ENCODE measurements at places on chromosomes 6 and 20. TPM values are rescaled to one million over a fixed set of nuclear protein-coding genes. Genes with fewer than 3 reads are reported as not detected.

The WFDC10B gene
- total RNA-seq: not detected

DNA sequence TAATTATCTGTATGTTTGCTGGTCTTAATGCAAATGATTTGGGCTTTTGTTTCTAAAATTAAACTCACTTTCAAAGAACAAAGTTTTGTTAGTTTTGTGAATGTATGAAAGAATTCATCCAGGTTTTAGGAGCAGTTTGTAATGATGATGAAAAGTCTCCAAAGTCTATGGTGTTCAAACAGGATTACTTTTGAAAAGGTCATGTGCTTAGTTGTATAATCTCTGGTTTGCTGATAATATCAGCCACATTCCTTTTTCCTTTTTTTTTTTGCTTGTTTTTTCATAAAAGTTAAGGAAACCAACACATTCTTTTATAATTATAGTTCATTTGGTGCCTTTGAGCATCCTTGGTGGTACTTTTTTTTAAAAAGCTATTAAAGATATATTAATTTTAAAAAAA is 88.9 kb downstream of the RTN4IP1 start:
- H3K4me3 ChIP-seq: no peak overlapping the region
- DNase-seq: no peak
- H3K4me1 ChIP-seq: peaks cover 6% of the 10 kb centered on the region
- no peak overlapping the region for H3K27ac ChIP-seq

The RIPOR2 gene
- 4.0 TPM for total RNA-seq

DNA sequence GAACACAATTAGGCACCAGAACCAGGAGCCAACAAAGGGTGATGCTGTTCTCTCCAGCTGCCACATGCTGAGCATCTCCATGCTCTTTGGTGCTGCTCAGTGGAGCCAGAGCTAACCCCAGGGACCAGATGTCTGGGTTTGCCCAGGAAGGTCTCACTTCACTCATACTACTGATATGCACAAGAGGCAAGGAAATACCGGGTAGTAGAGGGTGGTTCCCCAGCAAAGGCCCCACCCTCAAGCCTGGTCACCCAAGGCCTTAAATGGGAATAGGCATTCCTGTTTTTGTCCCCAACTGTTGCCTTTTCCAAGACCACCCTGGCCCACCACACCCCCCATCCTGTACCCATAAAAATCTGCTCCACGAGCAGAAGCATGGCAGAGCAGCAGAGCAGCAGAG is 204.5 kb upstream of the TAB2 start:
- peaks cover 22% of the 10 kb centered on the region for H3K27me3 ChIP-seq
- H3K27ac ChIP-seq: no peak overlapping the region
- H3K36me3 ChIP-seq: no peaks in the 10 kb centered on the region
- H3K4me3 ChIP-seq: no peak overlapping the region
- no peaks in the 10 kb centered on the region for H3K4me1 ChIP-seq

DNA sequence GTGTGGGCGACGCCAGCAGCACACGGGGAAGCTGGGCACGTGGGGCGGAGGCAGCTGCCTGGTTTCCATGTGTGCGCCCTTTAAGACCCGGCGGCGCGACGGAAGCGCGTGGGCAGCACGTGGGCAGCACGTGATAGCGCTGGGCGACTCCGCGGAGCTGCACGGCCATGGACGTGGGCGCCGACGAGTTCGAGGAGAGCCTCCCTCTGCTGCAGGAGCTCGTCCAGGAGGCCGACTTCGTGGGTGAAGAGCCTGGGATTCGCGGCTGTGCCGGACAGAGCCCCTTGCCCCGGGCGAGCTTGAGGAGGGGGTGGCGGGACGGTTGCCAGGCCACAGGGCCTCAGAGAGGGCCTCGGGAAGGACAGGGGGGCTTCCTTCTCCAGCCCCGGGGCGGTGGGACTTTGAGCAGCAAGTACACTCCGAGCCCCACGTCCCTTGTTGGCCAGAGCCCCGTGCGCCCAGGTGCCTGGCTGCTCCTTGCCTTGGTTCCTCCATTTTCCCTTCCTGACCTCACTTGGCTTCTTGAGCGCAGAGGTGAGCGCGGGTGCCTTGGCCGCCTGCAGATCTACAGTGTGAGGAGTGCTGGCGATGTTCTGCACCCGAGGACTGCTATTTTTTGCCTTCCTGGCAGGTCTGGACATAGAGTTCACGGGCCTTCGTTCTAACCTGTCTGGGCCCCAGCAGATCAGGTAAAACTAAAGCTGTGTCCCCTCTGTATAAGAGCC is at the start of gene PNLDC1:
PNLDC1 (plus strand) TSS at position 136 of the 725 bp plus-strand sequence; CDS start at position 168, 32 bp downstream.
- peaks cover 8% of the 10 kb centered on the region for H3K27me3 ChIP-seq
- peak within 1 kb of the TSS; percentile 49 for H3K27ac ChIP-seq
- H3K36me3 ChIP-seq: peaks cover 9% of the 10 kb centered on the region
- no peak within 1 kb of the TSS for H3K4me3 ChIP-seq

The L3MBTL3 gene
- 30.3 TPM for total RNA-seq

GRCh38 chr6:43489277-43490072 is 12.1 kb downstream of the TJAP1 start:
- H3K27ac ChIP-seq: no peak overlapping the region
- peaks cover 2% of the 10 kb centered on the region for H3K4me1 ChIP-seq
- H3K4me3 ChIP-seq: no peak overlapping the region
- DNase-seq: no peak

The PSORS1C1 gene
- total RNA-seq: not detected

The TAAR9 gene
- not detected for total RNA-seq

- no peak overlapping the region for H3K4me3 ChIP-seq
- H3K4me1 ChIP-seq: no peaks in the 10 kb centered on the region
- H3K27ac ChIP-seq: no peak overlapping the region
- H3K36me3 ChIP-seq: no peaks in the 10 kb centered on the region
- no peak for DNase-seq
- no peaks in the 10 kb centered on the region for H3K27me3 ChIP-seq
These were observed 239.1 kb upstream of the CEP162 start for GRCh38 chr6:84466511-84466910.

The HLA-DQB2 gene
- not detected for total RNA-seq

DNA sequence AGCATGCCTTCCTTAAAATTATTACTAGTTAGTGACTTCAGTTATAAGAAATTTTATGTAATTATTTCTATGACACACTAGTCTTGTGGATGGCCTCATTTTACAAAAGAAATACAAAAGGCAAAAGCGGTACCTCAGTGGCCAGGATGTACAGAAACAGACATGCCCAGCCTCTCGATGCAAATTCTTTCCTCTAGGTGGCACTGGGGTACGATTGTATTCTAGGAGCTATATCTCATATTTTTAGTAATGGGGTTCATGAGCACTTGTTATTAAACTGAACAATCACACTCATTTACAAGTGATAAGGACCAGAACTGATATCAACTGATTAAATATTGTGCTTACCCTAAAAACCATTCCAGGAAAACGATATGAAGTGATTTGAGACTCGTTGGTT is 59.8 kb downstream of the SOD2 start:
- no peak for DNase-seq
- no peaks in the 10 kb centered on the region for H3K4me1 ChIP-seq
- H3K27ac ChIP-seq: no peak overlapping the region
- no peaks in the 10 kb centered on the region for H3K27me3 ChIP-seq
- no peak overlapping the region for H3K4me3 ChIP-seq

The OR2H2 gene
- total RNA-seq: not detected

DNA sequence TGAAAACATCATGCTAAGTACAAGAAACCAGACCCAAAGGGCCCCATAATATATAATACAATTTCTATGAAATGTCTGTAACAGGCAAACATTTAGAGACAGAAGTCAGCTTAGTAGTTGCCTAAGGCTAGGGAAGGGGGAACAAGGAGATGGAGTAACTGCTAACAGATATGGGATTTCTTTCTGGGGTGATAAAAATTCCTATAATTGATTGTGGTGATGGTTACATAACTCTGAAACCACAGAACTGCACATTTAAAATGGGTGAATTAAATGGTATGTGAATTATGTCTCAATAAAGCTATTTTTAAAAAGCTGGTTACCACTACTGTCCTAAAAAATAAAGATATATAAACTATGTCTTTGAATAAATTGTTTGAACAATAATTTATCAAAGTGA is 3.2 kb downstream of the CEP162 start:
- DNase-seq: no peak
- H3K27me3 ChIP-seq: no peaks in the 10 kb centered on the region
- H3K36me3 ChIP-seq: peaks cover 2% of the 10 kb centered on the region
- no peak overlapping the region for H3K4me3 ChIP-seq
- no peak overlapping the region for H3K27ac ChIP-seq
- H3K4me1 ChIP-seq: peaks cover 10% of the 10 kb centered on the region

The SLC22A3 gene
- total RNA-seq: 1.7 TPM

GRCh38 chr20:24968278-24968800 is 19.3 kb downstream of the CST7 start:
- H3K27ac ChIP-seq: no peak overlapping the region
- peaks cover 23% of the 10 kb centered on the region for H3K36me3 ChIP-seq
- H3K4me3 ChIP-seq: no peak overlapping the region
- H3K27me3 ChIP-seq: no peaks in the 10 kb centered on the region

DNA sequence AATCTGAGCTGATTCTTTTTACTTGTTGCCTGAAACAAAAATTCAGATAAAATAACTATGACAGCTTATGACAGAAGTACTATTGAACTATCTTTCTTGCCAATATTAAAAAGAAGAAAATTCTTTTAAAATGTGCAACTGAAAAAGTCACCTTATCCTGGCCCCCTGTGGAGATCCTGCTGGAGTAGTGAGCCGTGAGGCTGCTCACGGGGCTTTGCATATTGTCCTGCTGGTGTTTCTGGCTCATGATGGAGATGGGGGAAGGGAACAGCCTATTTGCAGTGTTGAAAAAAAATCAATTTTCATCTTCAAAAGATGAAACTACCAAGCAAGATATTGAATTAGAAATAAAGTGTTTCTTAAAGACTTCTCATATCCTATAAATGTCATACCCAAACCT is 216.0 kb downstream of the SAMD5 start:
- H3K27me3 ChIP-seq: no peaks in the 10 kb centered on the region
- no peak overlapping the region for H3K4me3 ChIP-seq
- DNase-seq: no peak
- no peaks in the 10 kb centered on the region for H3K4me1 ChIP-seq
- H3K36me3 ChIP-seq: peaks cover 3% of the 10 kb centered on the region

- H3K27ac ChIP-seq: no peak overlapping the region
- H3K27me3 ChIP-seq: peaks cover 34% of the 10 kb centered on the region
- no peak for DNase-seq
- peaks cover 13% of the 10 kb centered on the region for H3K4me1 ChIP-seq
These were observed 245.4 kb upstream of the FLRT3 start for GRCh38 chr20:14582855-14583254.

The SNX21 gene
- 13.1 TPM for total RNA-seq

All from progenitor cell of endocrine pancreas (in vitro differentiated cells).